T1000 (cell line): ENCODE measurements at places on chromosomes 5 and 9.

DNA sequence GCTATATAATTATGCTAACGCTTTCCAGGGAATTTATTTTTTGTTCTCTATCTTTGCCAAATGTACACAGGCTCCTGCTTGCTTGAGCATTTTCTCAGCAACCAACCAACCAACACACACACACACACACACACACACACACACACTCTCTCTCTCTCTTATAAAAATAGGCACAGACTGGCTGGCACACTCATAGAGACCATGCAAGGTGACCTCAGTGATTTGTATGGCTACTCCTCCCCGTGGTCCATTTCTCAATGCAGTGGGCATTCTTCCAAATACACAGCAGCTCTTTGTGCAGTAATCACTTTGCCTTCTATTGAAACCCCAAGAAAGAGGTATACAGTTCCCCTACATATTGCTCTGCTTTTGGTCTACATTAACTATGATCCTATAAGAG, 416.0 kb downstream of the MAN2A1 start:
- DNase-seq = no peak

- no peak for DNase-seq
These were observed 26.8 kb upstream of the IQGAP2 start for GRCh38 chr5:76376148-76376865.

- no peak for DNase-seq
These were observed 312.0 kb downstream of the TLE1 start for GRCh38 chr9:81377320-81377719.

- DNase-seq = no peak
These were observed 643 bp downstream of the PLEKHG4B start for GRCh38 chr5:92401-93220.

- DNase-seq = no peak
These were observed 100.3 kb downstream of the AUH start for GRCh38 chr9:91261417-91261816.

DNA sequence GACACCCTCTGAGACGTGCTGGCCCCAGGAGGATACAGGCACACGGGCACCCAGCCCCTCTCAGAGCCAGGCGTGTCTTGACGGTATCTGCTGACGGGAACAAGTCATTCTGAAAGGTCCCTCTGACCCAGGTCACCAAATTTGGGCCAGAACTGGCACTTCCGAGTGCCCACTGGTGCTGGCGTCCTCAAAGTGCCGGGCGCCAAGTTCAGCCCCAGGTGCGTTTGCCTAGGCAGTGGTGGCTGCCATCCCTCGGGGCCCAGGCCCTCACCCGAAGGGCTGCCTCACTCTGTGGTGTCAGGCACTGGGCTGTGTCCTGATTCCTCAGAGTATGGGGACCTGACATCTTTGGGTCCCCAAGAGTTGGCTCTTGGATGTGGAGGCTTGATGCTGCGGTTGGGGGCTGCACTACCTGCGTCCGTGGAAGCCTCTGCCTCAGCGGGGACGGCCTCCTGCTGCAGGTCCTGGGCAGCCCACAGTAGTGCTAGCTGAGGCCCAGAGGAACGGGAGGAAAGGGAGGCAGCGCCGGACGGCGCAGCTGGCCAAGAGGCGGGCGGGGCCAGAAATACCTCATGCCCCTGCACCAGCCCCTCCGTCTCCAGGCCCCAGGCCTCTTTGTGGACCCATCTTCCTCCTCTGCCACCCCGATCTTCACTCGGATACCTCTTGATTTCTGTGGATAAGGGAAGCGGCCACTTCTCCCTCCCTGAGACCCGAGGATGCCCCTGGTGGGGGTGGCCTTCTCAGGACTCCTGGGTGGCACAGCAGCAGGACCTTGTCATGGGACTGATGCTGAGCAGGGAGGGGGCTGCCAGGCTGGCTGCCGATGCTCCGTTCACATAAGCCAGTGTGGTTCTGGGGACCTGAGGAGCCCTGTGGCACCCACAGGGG, 109.4 kb upstream of the LMX1B start:
- no peak for DNase-seq

- DNase-seq = no peak
These were observed 23.9 kb downstream of the CLINT1 start for GRCh38 chr5:157835041-157835440.

DNA sequence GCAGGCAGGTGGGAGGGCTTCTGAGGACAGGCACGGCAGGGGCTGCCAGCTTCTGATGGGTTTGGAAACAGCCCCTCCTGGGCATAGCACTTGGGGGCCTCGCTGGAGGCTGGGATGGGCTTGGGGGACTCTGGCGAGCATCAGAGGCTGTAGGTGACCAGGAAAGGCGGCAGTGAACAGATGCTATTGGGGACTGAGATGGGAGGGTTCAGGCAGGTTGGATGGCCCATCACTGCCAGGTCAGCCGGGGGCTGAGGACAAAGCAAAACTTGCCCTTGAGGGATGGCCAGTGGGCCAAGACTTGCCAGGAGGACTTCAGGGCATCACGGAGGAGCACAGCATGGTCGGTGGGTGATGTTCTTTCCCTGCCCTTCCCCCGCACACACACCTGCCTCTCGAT, 6.7 kb downstream of the AIF1L start:
- DNase-seq = no peak

GRCh38 chr9:84512493-84512892, 157.0 kb upstream of the NTRK2 start:
- no peak for DNase-seq

- DNase-seq = no peak
These were observed 148.3 kb downstream of the ESM1 start for GRCh38 chr5:54837093-54837492.

GRCh38 chr9:114240216-114240615, 82.7 kb upstream of the ORM1 start:
- DNase-seq = no peak

- no peak for DNase-seq
These were observed 182.8 kb downstream of the CFAP90 start for GRCh38 chr5:7668161-7668560.

DNA sequence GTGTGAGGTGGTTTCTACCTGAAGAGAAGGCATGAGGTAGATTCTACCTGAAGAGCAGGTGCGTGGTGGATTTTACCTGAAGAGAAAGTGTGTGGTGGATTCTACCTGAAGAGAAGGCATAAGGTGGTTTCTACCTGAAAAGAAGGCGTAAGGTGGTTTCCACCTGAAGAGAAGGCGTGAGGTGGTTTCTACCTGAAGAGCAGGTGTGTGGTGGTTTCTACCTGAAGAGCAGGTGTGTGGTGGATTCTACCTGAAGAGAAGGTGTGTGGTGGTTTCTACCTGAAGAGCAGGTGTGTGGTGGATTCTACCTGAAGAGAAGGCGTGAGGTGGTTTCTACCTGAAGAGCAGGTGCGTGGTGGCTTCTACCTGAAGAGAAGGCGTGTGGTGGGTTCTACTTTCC, 192.8 kb downstream of the MED10 start:
- DNase-seq = no peak

- DNase-seq = no peak
These were observed 30.4 kb downstream of the NFX1 start for GRCh38 chr9:33320568-33321261.

- DNase-seq = no peak
These were observed 27.5 kb downstream of the GABRA6 start for GRCh38 chr5:161713042-161713441.

DNA sequence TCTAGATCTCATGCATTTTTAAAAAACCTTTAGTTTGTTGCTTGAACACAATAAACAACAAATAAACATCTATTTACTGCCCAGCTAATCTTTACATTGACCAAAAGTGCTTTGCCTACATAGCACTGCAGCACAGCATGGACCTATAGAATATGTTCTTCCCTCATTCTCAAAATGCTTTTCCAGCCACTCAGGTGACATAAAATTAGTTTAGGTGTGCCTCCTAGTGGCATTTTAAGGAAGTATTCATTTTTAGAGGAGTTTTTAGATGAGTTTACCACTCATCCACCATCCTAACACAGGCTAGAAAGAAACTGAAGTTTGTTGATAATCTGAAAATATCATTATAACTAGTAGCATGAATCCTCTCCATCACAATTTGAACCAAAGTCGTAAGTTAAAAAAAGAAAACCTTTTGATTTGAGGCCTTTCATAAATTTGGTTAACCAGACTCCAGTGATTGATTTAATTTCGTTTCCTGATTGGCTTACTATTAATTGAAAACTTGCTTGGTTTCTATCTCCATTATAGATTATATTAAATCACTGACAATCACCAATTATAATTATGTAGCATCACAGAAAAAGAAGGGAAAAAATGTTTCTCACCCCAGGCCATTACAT, 12.6 kb downstream of the PLGRKT start:
- DNase-seq = no peak

DNA sequence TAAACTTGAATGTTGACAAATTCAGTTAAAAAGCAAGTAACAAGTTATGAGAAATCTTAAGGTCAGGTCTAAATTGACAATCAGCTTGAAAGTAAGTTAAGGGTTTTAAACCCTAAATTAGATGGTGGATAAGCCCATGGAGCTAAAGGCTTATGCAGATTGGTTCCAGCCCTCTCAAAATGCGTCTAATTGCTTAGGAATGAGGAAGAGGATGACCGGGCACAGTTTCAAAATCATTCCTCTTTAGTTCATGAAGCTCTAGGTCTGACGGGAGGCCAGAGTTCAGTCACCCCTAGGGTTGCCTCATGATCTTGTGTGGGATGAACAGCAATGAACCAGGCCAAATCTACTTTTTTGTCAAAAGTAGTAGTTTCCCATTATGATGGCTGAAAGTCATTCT, 75.4 kb downstream of the SLC38A9 start:
- no peak for DNase-seq

DNA sequence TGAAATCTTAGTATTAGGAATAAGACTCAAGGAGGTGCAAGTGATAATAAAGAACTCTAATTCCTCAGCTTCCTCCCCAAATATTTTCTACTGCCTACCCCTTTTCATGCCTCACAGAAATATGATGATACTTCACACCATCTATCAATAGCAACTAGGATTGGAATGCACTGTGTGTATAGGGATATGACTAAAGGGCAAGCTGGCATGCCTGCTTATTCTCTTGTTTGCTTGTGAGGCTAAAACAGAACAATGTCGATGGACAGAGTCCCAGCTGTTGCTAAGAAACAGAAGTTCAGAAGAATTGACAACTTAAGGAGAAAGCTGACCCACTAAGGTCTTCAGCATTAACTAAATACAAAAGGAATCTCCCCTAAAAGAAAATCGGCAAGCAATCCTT, 9.7 kb upstream of the CHD1 start:
- DNase-seq = no peak

DNA sequence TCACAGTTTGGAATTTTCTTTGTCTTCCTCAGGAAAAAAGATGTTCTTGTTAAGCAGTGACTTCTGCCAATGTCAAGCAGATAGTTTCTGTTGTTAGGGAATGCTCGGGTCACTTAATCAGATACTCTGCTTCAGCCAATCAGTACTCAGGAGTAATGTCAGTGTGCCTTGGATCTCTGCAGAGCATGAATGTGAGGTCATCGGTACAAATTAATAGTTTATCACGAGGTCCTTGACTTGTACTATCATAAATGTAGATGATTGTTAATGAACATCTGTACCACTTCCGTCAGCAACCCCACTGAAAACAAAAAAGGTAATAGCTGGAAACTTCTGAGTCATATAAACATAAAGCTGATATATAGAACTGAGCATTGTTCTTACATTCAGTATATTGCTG, 73.6 kb downstream of the FBXL7 start:
- DNase-seq = no peak

- DNase-seq = no peak
These were observed 159.8 kb downstream of the TMC1 start for GRCh38 chr9:72681283-72681630.
